Aorta (tissue), 5 donors: ENCODE measurements at places on chromosomes 4 and X. TPM values are rescaled to one million over a fixed set of nuclear protein-coding genes. Genes with fewer than 3 reads are reported as not detected.

NDUFC1 gene
- 104 TPM for polyA plus RNA-seq

FAT4 gene
- 0.88 TPM for polyA plus RNA-seq

LDB2 gene
- 11.0 TPM for polyA plus RNA-seq

TLR8 gene
- polyA plus RNA-seq, result 0.51 TPM

C1GALT1C1 gene
- polyA plus RNA-seq, result 29.5 TPM

CDKL2 gene
- polyA plus RNA-seq, result 0.49 TPM

DNA sequence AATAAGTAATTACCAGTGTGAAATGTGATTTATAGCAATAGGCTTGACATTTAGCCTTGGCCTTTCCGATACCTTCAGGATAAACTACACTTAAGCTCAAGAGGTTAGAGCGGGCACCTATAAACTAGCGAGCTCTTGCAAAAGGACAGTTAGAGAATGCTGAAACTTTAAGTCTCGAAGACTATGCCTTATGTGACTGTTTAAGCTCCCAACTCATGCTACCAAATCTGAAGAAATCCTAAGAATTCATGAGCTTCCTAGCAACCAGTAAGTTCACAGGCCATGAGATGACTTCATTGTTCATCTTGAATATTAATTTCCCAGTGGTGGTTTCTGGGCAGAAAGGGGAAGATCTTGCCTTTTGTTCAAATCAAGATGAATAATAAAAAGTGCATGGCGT, 4.7 kb downstream of the STOX2 start:
- H3K4me1 ChIP-seq, result no peaks in the 10 kb centered on the region
- no peak overlapping the region for H3K4me3 ChIP-seq
- H3K27me3 ChIP-seq, result no peaks in the 10 kb centered on the region
- H3K27ac ChIP-seq, result no peak overlapping the region
- DNase-seq, result no peak

GRCh38 chrX:110012818-110013485, 10.0 kb downstream of the TMEM164 start:
- H3K4me1 ChIP-seq, result no peaks in the 10 kb centered on the region
- no peaks in the 10 kb centered on the region for H3K27me3 ChIP-seq
- no peak overlapping the region for H3K4me3 ChIP-seq
- DNase-seq, result no peak

GRCh38 chr4:8219236-8219635, 20.1 kb downstream of the SH3TC1 start:
- H3K4me3 ChIP-seq, result no peak overlapping the region
- no peaks in the 10 kb centered on the region for H3K27me3 ChIP-seq
- no peaks in the 10 kb centered on the region for H3K4me1 ChIP-seq
- DNase-seq, result no peak
- no peaks in the 10 kb centered on the region for H3K36me3 ChIP-seq

DNA sequence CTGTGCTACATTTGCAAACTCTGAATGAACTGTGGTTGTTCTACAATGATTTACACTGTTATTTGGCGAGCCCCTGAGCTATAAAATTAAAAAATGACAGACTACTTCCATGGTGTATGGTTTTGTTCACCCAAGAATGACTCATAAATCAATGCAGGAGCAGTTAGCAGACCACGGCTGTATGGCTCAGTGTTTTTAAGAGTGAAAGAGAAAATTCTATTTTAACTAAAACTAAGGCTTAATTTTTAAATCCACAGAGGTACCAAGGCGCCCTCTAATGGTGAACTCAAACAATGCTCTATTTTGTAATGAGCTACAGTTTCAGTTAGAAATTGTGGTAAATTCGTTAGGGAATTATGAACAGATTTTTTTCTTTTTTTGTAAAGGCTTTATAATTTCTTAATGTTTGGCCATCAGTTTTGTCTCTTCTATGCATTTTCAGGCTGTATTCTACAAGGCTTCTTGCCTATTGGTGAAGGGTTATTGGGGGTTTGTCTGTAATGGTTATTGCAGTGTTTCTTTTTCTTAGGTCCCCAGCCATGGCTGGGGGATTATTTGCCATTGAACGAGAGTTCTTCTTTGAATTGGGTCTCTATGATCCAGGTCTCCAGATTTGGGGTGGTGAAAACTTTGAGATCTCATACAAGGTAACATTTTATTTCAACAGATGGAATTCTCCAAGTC, 32.5 kb downstream of the HMGB2 start:
- H3K4me3 ChIP-seq, result no peak overlapping the region
- no peaks in the 10 kb centered on the region for H3K27me3 ChIP-seq
- no peak for DNase-seq
- no peaks in the 10 kb centered on the region for H3K36me3 ChIP-seq
- H3K27ac ChIP-seq, result no peak overlapping the region

DNA sequence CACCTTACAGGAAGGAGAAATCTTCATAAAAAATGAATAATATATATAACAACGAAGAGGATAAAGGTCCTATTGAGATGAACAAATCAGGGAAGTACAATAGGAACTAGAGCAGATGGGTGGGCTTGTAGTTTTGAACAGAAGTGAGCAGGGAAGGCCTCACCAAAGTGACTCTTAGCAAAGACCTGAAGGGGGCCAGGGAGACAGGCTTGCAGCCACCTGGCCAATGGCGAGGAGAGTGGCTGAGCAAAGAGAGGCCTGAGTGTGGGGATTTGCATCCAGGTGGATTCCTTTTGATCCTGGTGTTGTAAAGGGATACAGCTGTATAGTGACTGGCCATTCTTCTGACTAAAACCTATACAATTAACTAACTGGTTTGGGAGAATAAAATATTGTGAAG, 354.1 kb downstream of the CAMK2D start:
- H3K4me1 ChIP-seq, result no peaks in the 10 kb centered on the region
- H3K4me3 ChIP-seq, result no peak overlapping the region
- H3K27ac ChIP-seq, result no peak overlapping the region
- no peaks in the 10 kb centered on the region for H3K27me3 ChIP-seq

DNA sequence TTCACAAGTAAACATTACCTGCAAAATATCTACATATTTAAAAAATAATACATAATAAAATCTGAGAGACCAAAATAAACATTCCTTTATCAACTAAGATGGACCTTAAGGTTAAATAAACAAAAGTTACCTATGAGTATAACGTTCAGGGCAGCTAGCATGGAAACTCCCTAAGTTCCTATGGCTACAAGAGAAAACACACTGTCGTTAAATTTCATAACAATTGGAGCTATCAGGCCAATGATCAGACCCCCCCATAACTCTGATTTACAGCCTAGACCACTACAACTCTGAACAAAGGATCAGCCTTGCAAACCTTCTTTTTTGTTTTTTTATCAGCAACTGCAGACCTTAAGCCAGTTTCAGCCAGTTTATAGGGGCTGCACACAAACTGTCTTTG, 1418.4 kb downstream of the PCDH18 start:
- H3K27ac ChIP-seq, result no peak overlapping the region
- H3K27me3 ChIP-seq, result no peaks in the 10 kb centered on the region
- no peak overlapping the region for H3K4me3 ChIP-seq
- no peaks in the 10 kb centered on the region for H3K4me1 ChIP-seq
- no peaks in the 10 kb centered on the region for H3K36me3 ChIP-seq
- DNase-seq, result no peak

- H3K27me3 ChIP-seq, result no peaks in the 10 kb centered on the region
- no peak overlapping the region for H3K27ac ChIP-seq
- no peaks in the 10 kb centered on the region for H3K36me3 ChIP-seq
- H3K4me3 ChIP-seq, result no peak overlapping the region
- no peak for DNase-seq
Measured at GRCh38 chr4:66688674-66689073, 856.6 kb downstream of the CENPC start.

- H3K27ac ChIP-seq, result no peak overlapping the region
- H3K4me3 ChIP-seq, result no peak overlapping the region
- no peaks in the 10 kb centered on the region for H3K27me3 ChIP-seq
- DNase-seq, result no peak
- H3K4me1 ChIP-seq, result no peaks in the 10 kb centered on the region
Measured at GRCh38 chr4:123379392-123379791, 17.2 kb upstream of the SPRY1 start.

- no peak overlapping the region for H3K27ac ChIP-seq
- H3K36me3 ChIP-seq, result no peaks in the 10 kb centered on the region
- H3K27me3 ChIP-seq, result no peaks in the 10 kb centered on the region
- H3K4me1 ChIP-seq, result no peaks in the 10 kb centered on the region
- DNase-seq, result no peak
- H3K4me3 ChIP-seq, result no peak overlapping the region
Measured at GRCh38 chr4:11313157-11313943, 115.3 kb downstream of the HS3ST1 start.

DNA sequence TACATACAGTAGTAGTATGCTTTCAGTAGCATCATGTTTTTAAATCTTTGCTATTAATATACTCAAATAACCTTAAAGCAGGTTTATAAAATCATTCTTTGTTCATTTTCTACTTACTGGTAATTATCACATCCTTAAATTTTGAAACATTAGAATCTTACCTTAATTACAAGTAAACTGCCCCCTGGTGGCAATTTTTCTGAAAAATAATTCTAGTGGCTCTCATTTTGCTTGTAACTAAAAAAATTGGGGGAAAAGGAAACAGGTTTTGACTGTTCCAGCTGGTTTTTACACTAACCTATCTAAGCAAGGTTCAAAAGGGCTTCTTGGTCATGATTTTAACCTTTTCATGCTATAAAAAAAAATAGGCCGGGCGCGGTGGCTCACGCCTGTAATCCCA, 18.5 kb upstream of the DCAF4L1 start:
- no peak for DNase-seq
- H3K4me3 ChIP-seq, result no peak overlapping the region
- no peaks in the 10 kb centered on the region for H3K36me3 ChIP-seq

GRCh38 chr4:98661371-98662054, 3.1 kb upstream of the TSPAN5 start:
- H3K27ac ChIP-seq, result no peak overlapping the region
- DNase-seq, result no peak
- H3K36me3 ChIP-seq, result no peaks in the 10 kb centered on the region
- H3K4me1 ChIP-seq, result no peaks in the 10 kb centered on the region

GRCh38 chrX:41308884-41309647, 24.9 kb upstream of the DDX3X start:
- H3K27me3 ChIP-seq, result no peaks in the 10 kb centered on the region
- H3K4me3 ChIP-seq, result no peak overlapping the region
- no peak overlapping the region for H3K27ac ChIP-seq
- peaks cover under 1% of the 10 kb centered on the region for H3K36me3 ChIP-seq
- no peak for DNase-seq
- no peaks in the 10 kb centered on the region for H3K4me1 ChIP-seq

DNA sequence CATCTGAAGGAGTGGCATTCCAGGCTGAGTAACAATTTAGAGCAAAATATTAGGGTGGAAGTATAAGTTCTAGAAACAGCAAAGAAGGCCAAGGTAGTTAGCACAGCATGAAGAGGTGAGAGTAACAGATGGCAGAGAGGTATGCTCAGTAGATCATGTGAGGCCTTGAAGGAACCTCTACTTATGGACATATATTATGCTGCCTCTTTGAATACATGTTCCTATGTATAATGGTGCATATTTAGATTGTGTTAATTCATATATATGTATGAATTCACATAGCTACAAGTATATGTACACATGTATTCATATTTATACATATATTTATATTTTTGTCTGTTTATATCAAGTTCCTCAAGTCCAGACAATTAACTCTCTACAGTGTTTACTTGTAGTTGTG, 355.2 kb downstream of the KCTD8 start:
- DNase-seq, result no peak
- no peak overlapping the region for H3K4me3 ChIP-seq
- H3K27me3 ChIP-seq, result no peaks in the 10 kb centered on the region

GRCh38 chrX:136035663-136036062, 50.4 kb downstream of the SLC9A6 start:
- H3K4me1 ChIP-seq, result no peaks in the 10 kb centered on the region
- no peak for DNase-seq
- no peaks in the 10 kb centered on the region for H3K36me3 ChIP-seq
- H3K27ac ChIP-seq, result peak overlapping the region; percentile 36
- H3K27me3 ChIP-seq, result no peaks in the 10 kb centered on the region
- H3K4me3 ChIP-seq, result no peak overlapping the region

DNA sequence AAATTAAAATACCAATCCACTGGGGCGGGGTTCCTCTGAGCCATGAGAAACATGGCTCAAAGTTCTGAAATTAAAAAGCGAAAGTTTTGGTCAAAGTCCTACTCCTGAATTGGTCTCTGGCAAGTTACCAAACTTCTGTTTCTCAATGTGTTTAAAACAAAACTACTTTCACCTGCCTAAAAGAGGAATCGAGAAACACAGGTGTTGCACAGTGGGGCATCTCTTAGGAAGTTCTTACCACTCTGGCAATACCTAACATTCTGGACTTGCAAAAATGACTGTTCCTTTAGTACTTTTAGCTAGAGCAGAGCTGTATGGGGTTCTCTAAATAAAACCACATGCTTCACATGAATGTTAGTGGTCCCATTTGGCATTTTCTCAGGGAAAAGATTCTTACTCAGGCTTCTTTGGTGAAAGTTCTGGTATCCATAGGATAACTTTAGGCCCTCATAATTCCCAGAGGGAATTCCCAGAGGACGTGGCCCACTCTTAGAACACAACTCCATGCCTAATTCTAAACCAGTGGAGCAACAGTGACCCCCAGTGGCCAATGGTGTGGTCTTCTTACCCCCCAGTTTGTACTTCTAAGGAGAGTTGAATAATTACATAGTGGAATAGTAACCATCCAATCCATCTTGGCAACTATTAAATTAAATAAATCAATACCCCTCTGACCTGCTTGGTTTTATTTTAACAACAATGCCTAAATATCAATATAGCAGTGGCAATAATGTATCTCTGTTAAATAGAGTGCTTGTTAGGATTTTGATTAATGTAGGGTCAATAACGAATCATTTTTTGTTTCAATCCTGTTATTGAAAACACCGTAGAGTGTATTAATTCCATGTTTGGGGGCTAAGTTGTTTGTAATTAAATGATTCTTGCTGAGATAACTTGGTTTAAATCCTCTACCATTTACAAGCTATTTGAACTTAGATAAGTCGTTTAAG, 21.9 kb downstream of the BMP3 start:
- no peak overlapping the region for H3K27ac ChIP-seq
- no peak overlapping the region for H3K4me3 ChIP-seq
- H3K36me3 ChIP-seq, result no peaks in the 10 kb centered on the region
- H3K27me3 ChIP-seq, result no peaks in the 10 kb centered on the region
- H3K4me1 ChIP-seq, result no peaks in the 10 kb centered on the region

DNA sequence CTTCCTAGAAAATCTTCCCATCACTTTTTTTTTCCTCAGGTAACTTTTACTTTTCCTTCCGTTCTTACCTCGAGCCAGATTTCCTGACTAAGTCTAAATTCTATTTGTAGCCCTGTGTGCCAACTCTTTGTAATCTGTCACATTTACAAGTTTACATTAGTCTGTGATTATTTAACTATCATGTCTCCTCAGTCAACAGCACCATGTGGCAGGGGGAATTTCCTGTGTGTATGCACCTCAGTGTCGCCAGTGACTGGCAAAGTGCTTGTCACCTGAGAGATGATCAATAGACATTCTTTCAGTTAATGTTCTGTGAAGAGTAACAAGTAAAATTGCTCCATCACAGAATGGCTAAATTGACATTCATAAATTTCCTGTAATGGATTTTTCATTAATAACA, 468.5 kb downstream of the PDGFC start:
- H3K36me3 ChIP-seq, result no peaks in the 10 kb centered on the region
- no peak overlapping the region for H3K27ac ChIP-seq
- H3K4me3 ChIP-seq, result no peak overlapping the region
- H3K4me1 ChIP-seq, result no peaks in the 10 kb centered on the region
- no peak for DNase-seq
